ENCODE measurements at places on chromosomes 6 and 20. TPM values are rescaled to one million over a fixed set of nuclear protein-coding genes. Genes with fewer than 3 reads are reported as not detected.

Gene KHDC1L
- total RNA-seq, result not detected

Gene MLIP
- 4.3 TPM for total RNA-seq

Gene OPRM1
- not detected for total RNA-seq

Gene LY6G6C
- total RNA-seq, result 0.51 TPM

Gene DEF6
- 0.06 TPM for total RNA-seq

Gene MATN4
- total RNA-seq, result 0.23 TPM

- DNase-seq, result no peak
These were observed 4.1 kb downstream of the CFB start for GRCh38 chr6:31949926-31950548.

GRCh38 chr20:34530342-34530741, 14.1 kb downstream of the DYNLRB1 start:
- DNase-seq, result no peak

DNA sequence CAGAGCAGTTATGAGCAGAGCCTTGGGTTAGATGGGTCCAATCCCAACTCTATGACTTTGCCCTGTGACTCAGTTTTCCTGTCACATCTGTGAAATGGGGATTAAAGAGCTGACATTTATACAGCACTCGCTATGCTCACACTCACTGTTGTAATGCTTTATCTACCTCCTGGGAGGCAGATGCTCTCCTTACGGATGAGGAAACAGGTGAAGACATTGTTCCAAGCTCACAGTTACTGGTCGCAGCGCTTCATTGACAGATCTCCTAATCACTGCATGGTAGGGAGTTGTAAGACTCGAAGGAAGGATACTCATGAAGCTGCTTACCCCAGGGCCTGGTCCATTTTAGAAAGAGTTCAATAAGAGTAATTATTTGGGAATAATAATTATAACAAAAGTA, 2.9 kb upstream of the MYLK2 start:
- DNase-seq, result no peak

GRCh38 chr6:1739680-1740079, 130.0 kb downstream of the FOXC1 start:
- DNase-seq, result no peak

DNA sequence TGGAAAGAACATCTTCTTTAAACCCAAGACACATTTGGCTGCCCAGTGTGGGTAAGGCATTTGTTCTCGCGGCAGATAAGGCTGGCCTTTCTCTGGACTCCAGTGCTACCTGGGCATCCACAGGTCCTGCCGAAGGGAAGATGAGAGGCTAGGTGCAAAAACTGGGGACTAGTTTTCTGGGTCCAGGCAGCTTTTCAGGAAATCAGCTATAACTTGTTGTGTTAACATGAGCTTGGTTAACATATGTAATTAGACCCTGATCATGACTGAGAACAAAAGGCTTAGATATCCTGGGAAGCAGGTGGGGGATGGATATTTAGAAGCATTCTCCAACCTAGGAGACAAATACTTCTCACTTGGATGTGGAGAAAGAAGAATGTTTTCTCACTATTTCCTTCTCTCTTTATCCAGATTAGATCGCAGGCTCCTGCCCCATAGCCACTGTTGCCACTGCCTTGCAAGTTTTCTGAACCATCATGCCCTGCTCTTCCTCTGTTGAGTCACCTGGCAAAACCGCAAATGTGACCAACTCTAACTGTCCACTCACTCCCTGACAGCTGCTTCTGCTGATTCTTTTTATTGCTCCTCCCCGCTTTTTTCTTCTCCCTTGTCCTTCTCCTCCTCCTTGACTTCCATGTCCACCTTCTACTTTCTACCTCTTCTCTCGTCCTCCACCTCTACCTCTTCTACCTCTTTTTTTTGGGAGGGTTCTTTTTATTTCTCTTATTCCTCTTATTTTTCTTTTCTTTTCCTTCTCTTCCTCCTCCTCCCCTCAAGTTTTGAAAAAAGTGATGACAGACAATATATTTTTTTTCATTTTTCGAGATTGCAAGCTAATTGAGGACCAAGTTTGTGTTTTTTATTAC, 258.1 kb downstream of the UTRN start:
- peak; percentile 97 for DNase-seq

GRCh38 chr6:152223636-152224035, 413.5 kb downstream of the SYNE1 start:
- DNase-seq, result no peak

GRCh38 chr6:114824409-114824808, 481.6 kb upstream of the HS3ST5 start:
- no peak for DNase-seq

DNA sequence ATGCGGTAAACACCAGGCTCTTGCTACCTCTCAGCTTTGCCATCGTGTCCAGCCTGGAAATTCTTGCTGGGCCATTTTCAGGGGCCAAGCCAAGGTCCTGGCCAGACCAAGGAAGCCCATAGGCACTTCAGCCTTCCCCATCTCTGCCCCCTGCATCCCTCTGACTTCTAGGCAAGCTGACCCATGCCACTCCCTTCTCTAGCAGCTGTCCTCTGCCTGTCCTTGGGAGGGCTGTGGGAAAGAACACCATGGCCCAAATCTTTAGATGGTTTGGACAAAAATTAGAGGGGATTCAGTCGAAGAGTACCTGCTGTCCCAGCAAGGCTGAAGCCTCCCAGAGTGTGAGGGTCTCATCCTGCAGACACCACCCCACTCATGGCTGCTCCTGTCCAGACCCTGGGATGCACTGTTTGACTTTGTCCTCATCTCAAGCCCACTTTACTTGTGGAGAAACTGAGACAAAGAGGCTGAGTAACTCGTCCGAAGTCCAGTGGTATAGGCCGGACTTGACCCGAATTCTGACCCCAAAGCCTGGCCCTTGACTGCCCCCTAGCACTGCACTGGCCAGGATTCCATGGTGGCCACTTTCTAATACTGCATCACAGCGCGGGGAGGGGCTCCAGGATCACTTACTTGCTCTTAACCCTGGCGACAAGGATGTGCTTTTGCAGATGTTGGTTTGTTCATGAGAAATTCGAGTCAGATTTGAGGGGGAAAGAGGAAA, 22.4 kb upstream of the STX16 start:
- peak; percentile 36 for DNase-seq
